CD4-positive, alpha-beta memory T cell (primary cell): ENCODE measurements at places on chromosomes 12 and 14. TPM values are rescaled to one million over a fixed set of nuclear protein-coding genes. Genes with fewer than 3 reads are reported as not detected.

CCDC92 gene
- 15.6 TPM for polyA plus RNA-seq

YEATS4 gene
- polyA plus RNA-seq = 44.9 TPM

COL2A1 gene
- polyA plus RNA-seq = not detected

PLA2G1B gene
- polyA plus RNA-seq = 0.99 TPM

SFSWAP gene
- 25.7 TPM for polyA plus RNA-seq

PRPH gene
- not detected for polyA plus RNA-seq

PTPRB gene
- polyA plus RNA-seq = not detected

NELL2 gene
- 92.8 TPM for polyA plus RNA-seq

- H3K36me3 ChIP-seq = no peaks in the 10 kb centered on the region
- H3K4me1 ChIP-seq = peaks cover 69% of the 10 kb centered on the region
- H3K4me3 ChIP-seq = no peak overlapping the region
- DNase-seq = peak; percentile 69
These were observed 333.6 kb downstream of the TMEM121 start for GRCh38 chr14:105859717-105860614.

DNA sequence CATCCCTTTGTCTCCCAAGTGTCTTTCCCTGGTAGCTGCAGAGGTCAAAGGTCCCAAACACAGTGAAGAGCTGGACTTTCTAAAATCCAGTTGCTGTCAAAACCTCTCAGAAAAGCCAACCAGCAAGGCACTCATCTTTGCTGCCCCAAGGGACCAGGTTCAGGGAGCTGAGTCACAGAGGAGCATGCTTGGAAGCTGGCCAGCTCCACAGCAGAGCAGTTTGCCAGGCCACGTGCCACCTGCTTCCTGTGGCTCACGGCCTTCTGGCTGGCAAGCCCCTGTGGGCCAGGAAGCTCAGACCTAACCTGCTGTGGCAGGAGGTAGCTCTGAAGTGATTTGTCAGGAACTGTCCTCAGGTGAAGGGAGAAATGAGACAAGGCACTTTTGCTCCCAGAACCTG, 3.6 kb downstream of the ISCU start:
- H3K4me1 ChIP-seq = peaks cover 70% of the 10 kb centered on the region
- peak overlapping the region; percentile 22 for H3K27ac ChIP-seq
- DNase-seq = peak; percentile 48
- no peak overlapping the region for H3K4me3 ChIP-seq

- no peak overlapping the region for H3K4me3 ChIP-seq
- no peaks in the 10 kb centered on the region for H3K27me3 ChIP-seq
- no peak overlapping the region for H3K27ac ChIP-seq
- peaks cover 44% of the 10 kb centered on the region for H3K36me3 ChIP-seq
- no peaks in the 10 kb centered on the region for H3K4me1 ChIP-seq
- no peak for DNase-seq
These were observed 87.9 kb downstream of the SYNE3 start for GRCh38 chr14:95428557-95428956.

GRCh38 chr12:4213471-4213870, 60.1 kb upstream of the CCND2 start:
- H3K4me1 ChIP-seq = peaks cover 27% of the 10 kb centered on the region
- no peak overlapping the region for H3K27ac ChIP-seq
- DNase-seq = no peak

GRCh38 chr12:100904270-100904669, 109.7 kb downstream of the ANO4 start:
- no peak overlapping the region for H3K4me3 ChIP-seq
- H3K4me1 ChIP-seq = no peaks in the 10 kb centered on the region
- H3K36me3 ChIP-seq = no peaks in the 10 kb centered on the region
- DNase-seq = no peak

- H3K27me3 ChIP-seq = no peaks in the 10 kb centered on the region
- DNase-seq = no peak
- H3K36me3 ChIP-seq = no peaks in the 10 kb centered on the region
These were observed 9.5 kb upstream of the CCDC91 start for GRCh38 chr12:28180786-28181185.

GRCh38 chr12:11787933-11788849, 138.7 kb downstream of the ETV6 start:
- no peak for DNase-seq
- H3K27ac ChIP-seq = no peak overlapping the region
- no peaks in the 10 kb centered on the region for H3K36me3 ChIP-seq
- H3K27me3 ChIP-seq = no peaks in the 10 kb centered on the region
- H3K4me1 ChIP-seq = peaks cover 6% of the 10 kb centered on the region

GRCh38 chr12:108060067-108060466, 69.0 kb upstream of the WSCD2 start:
- no peaks in the 10 kb centered on the region for H3K4me1 ChIP-seq
- H3K4me3 ChIP-seq = no peak overlapping the region
- no peak overlapping the region for H3K27ac ChIP-seq
- H3K27me3 ChIP-seq = no peaks in the 10 kb centered on the region
- H3K36me3 ChIP-seq = no peaks in the 10 kb centered on the region

- H3K36me3 ChIP-seq = no peaks in the 10 kb centered on the region
- H3K4me3 ChIP-seq = no peak overlapping the region
These were observed 99.7 kb downstream of the FGD4 start for GRCh38 chr12:32499048-32499447.

GRCh38 chr12:97257726-97258125, 204.9 kb upstream of the RMST start:
- no peaks in the 10 kb centered on the region for H3K4me1 ChIP-seq
- no peak overlapping the region for H3K27ac ChIP-seq
- no peaks in the 10 kb centered on the region for H3K36me3 ChIP-seq
- H3K27me3 ChIP-seq = no peaks in the 10 kb centered on the region
- DNase-seq = no peak
- no peak overlapping the region for H3K4me3 ChIP-seq

DNA sequence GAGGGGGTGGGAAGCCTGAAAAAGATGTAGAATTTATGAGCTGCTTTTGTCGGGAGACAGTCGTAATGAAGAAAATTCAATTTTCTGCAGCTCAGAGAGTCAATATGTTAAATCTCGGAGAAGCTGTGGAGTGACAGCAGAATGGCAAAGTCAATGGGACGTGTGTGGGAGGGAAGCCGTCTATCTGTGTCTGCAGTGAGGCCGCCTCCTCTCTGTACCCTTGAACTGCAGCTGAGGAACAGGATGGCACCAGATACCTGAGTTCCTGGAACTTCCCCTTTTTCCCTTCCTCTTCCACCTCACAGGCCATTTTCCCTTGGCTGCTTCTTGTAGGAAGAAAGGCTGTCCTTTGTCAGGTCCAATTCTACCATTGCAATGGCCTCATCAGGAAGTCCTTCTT, 9.3 kb upstream of the CALCOCO1 start:
- no peaks in the 10 kb centered on the region for H3K36me3 ChIP-seq
- H3K27me3 ChIP-seq = peaks cover 29% of the 10 kb centered on the region
- H3K4me1 ChIP-seq = peaks cover 19% of the 10 kb centered on the region
- H3K4me3 ChIP-seq = no peak overlapping the region
- H3K27ac ChIP-seq = no peak overlapping the region
- DNase-seq = no peak

DNA sequence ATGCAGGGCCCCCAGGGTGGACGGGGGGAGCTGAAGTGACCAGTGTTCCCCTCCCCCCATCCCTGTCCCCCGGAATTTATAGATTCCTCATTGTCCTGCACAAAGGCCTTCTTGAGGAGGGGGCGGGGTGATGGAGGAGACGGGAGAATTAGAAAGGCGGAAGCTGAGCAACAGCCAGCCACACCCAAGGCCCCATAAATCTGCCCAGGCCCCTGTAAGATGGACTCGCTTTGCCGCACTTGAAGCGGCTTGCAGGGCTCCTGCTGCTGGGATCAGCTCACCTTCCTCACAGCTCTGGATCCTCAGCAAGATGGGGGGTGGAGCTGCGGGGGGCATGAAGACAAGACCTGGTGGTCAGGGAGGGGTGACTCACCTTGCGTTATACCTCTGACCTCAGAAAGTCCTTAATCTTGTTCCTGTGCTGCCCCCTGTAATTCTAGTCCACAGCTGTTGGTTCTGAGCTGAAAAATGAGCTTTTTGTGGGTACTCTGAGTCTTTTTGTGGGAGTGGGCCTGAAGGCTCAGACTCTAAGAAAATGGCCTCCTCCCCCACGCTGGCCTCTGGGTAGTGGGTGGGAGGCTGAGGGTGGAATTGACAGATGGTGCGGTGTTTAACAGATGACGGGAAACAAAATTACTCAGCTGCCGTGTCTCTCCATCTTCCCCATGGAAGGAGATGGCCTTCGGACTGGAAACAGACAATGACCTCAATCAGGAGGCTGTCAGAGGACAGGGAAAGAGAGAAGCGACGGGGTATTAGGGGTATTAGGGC, 15.8 kb upstream of the ANKRD33 start:
- H3K4me1 ChIP-seq = no peaks in the 10 kb centered on the region
- DNase-seq = no peak
- peaks cover 13% of the 10 kb centered on the region for H3K27me3 ChIP-seq
- no peaks in the 10 kb centered on the region for H3K36me3 ChIP-seq

- no peaks in the 10 kb centered on the region for H3K36me3 ChIP-seq
- H3K4me1 ChIP-seq = peaks cover 28% of the 10 kb centered on the region
- DNase-seq = no peak
- no peaks in the 10 kb centered on the region for H3K27me3 ChIP-seq
- H3K4me3 ChIP-seq = no peak overlapping the region
These were observed 1.1 kb downstream of the CD63 start for GRCh38 chr12:55727643-55728185.

DNA sequence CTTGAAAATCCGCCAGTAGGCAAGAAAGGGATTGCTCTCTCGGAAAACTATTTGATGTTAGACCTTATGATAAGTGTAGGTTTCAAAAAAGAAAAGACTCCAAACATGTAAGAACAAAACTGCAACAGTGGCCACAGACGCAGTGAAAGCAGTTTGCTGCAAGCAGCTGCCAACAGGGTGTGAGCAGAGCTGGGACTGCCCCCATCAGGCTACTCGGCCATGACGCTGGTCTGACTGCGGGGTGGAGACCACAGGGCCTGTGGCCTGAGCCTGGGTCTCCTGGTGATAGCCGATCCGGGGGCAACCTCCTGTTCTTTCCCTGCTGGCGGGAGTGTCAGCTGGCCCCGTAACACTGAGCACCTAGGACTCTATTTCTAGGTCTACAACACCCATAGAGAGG, 63.2 kb downstream of the AMN start:
- H3K27me3 ChIP-seq = no peaks in the 10 kb centered on the region
- H3K36me3 ChIP-seq = no peaks in the 10 kb centered on the region
- DNase-seq = no peak
- H3K4me1 ChIP-seq = no peaks in the 10 kb centered on the region
- no peak overlapping the region for H3K27ac ChIP-seq
- no peak overlapping the region for H3K4me3 ChIP-seq

DNA sequence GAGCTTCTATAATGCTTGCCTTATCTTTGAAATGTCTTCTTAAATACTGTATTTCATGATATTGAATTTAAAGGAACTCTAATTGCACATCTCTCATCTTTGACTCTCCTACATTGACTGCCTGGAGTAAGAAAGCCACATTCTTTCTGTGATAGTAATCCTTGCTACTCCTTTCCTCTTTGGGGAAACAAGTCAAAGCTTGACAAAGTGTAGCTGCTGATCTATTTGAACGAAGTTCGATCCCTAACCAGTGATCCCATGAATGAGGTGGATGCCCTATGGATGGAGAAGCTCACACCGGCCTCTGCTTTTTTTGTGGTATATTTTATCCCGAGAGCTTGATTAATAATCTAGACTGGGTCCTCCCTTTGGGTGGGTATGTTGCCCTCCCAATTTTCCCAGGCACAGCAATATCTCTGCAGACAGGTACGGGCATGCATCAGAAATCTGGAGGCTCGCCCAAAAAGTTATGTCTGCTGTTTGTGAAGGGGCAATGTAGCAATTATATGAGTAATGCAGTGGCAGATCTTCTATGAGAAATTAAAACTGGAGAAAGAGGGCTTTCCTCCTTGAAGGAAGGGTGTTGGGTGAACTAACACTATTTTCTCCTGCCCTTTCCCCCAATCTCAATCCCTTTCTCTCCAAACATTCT, 163.0 kb upstream of the FRMD6 start:
- no peaks in the 10 kb centered on the region for H3K27me3 ChIP-seq
- no peaks in the 10 kb centered on the region for H3K4me1 ChIP-seq
- no peaks in the 10 kb centered on the region for H3K36me3 ChIP-seq
- no peak overlapping the region for H3K4me3 ChIP-seq

DNA sequence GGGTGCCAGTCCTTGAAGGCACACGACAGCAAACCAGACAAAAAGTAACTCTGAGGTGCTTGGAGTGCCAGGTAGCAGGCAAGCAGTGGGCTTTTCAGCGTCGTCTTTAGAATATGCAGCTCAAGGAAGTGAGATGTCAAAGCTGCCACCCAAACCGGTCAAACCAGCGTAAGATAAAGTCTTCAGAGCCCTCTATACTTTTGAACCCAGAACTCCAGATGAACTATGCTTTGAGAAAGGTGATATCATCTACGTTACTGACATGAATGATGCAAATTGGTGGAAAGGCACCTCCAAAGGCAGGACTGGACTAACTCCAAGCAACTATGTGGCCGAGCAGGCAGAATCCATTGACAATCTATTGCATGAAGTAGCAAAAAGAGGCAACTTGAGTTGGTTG, 95.9 kb downstream of the TBX3 start:
- H3K4me3 ChIP-seq = no peak overlapping the region
- H3K4me1 ChIP-seq = no peaks in the 10 kb centered on the region
- no peak for DNase-seq
- H3K36me3 ChIP-seq = no peaks in the 10 kb centered on the region
- H3K27me3 ChIP-seq = no peaks in the 10 kb centered on the region
- no peak overlapping the region for H3K27ac ChIP-seq

GRCh38 chr14:28671425-28671824, 95.2 kb upstream of the FOXG1 start:
- no peaks in the 10 kb centered on the region for H3K27me3 ChIP-seq
- no peak overlapping the region for H3K27ac ChIP-seq
- H3K4me3 ChIP-seq = no peak overlapping the region
- no peaks in the 10 kb centered on the region for H3K4me1 ChIP-seq
- H3K36me3 ChIP-seq = no peaks in the 10 kb centered on the region
- DNase-seq = no peak

DNA sequence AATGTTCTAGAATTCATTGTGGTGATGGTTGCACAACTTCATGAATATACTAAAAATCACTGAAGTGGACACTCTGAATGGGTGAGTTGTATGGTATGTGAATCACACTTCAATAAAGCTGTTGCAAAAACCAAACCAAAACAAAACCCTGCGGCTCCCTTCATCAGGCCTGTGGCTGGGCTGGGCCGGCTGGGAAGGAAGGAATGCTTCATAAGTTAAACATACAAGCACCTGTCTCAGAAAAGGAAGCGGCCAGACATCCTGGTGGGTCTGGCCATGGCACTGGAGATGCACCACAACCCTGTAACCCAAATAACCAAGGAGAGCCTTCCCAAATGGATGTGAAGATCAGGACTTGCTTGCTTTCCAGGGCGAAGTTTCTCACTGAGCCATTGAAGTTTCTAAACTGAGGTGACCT, 34.9 kb downstream of the TTC7B start:
- no peak for DNase-seq
- no peaks in the 10 kb centered on the region for H3K36me3 ChIP-seq
- no peaks in the 10 kb centered on the region for H3K27me3 ChIP-seq
- H3K4me1 ChIP-seq = no peaks in the 10 kb centered on the region
- H3K27ac ChIP-seq = no peak overlapping the region
